ENCODE measurements at places on chromosomes 13 and 19. TPM values are rescaled to one million over a fixed set of nuclear protein-coding genes. Genes with fewer than 3 reads are reported as not detected.

Gene KIR3DL2
- total RNA-seq, result not detected

Gene ZNF256
- total RNA-seq, result 3.6 TPM

Gene YJEFN3
- total RNA-seq, result 1.2 TPM

Gene ZNF460
- total RNA-seq, result 56.3 TPM

Gene ZNF587
- 31.8 TPM for total RNA-seq

Gene CDADC1
- total RNA-seq, result 4.3 TPM

Gene ZNF701
- 16.7 TPM for total RNA-seq

Gene SLC25A41
- not detected for total RNA-seq

Gene SIGLEC5
- not detected for total RNA-seq

Gene CASP14
- not detected for total RNA-seq

Gene SIGLEC12
- total RNA-seq, result not detected

Gene CILP2
- total RNA-seq, result 0.11 TPM

Gene UQCRFS1
- total RNA-seq, result 36.3 TPM

Gene MYH14
- not detected for total RNA-seq

Gene EFNB2
- total RNA-seq, result 2.2 TPM

Gene ZNRF4
- not detected for total RNA-seq

Gene ZNF880
- 28.4 TPM for total RNA-seq

Gene CYP4F8
- total RNA-seq, result not detected

Gene NFILZ
- total RNA-seq, result not detected

Gene ANKRD10
- total RNA-seq, result 68.6 TPM

Gene ZNF418
- 8.4 TPM for total RNA-seq

Gene ZNF99
- total RNA-seq, result not detected

Gene C2CD4C
- 0.33 TPM for total RNA-seq

Gene CBY2
- total RNA-seq, result not detected

Gene TUBB4A
- total RNA-seq, result not detected

Gene MAG
- total RNA-seq, result not detected

Gene ZNF714
- 13.2 TPM for total RNA-seq

Gene C1QTNF9B
- total RNA-seq, result 1.2 TPM

Measured in uterine smooth muscle cell (primary cell).